Inflammatory macrophage (primary cell): ENCODE measurements at places on chromosomes 16 and 17.

DNA sequence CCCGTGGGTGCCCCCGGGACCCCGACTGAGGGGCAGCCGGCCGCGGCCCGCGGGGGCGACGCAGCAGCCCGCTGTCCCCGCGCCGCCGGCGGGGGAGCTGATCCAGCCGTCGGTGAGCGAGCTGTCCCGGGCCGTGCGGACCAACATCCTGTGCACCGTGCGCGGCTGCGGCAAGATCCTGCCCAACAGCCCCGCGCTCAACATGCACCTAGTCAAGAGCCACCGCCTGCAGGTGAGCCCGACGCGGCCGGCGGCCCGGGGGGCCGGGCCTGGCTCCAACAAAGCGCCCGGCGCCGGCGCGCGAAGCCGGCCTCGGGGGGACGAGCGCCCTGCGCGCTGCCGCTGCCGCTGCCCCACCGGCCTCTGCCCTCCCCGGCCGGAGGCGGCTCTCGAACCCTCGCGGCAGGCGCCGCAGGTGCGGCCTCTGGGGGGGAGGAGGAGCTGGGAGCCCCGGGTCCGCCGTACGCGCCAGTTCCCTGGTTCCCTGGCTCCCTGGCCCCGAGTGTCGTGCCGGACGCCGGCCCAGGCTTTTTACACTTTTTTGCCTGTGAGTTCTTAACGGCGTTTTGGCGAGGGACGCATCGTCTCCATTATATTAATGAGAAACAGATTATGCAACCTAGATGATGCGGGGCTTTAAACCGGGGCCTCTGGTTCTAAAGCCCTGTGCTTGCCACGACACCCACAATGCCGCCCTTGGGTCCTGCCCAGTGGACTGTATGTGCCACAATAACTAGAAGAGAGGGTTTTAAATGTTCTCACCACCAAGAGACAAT, 521 bp downstream of the ATMIN start:
- no peak for DNase-seq

GRCh38 chr16:13298666-13299065, 397.3 kb downstream of the SHISA9 start:
- no peak for DNase-seq

GRCh38 chr17:41416479-41416878, 7.9 kb downstream of the KRT37 start:
- no peak for DNase-seq

DNA sequence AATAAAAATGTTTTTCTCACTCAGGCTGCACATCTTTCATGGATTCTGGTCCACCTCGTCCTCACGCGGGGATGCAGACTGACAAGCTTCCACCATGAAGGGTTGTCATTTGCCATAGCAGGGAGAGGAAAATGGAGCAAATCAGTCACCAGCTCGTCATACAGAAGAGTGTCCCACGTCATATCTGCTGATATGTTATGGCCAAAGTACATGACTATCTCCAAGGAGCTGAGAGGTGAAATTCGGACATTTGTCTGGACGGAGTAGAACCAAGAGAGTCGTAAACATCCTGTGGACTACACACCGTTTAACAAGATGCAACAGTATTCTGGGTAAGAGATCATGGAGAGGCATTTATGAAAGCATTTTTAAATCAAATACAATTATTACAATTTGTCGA, 75.3 kb upstream of the MYOCD start:
- no peak for DNase-seq

GRCh38 chr17:41555105-41555887, 16.6 kb downstream of the KRT9 start:
- no peak for DNase-seq

GRCh38 chr16:27313422-27314160, at the start of gene IL4R:
TSS of gene IL4R (plus strand) at chr16:27313974. CDS start at chr16:27340204, 26,230 bp downstream.
- DNase-seq: peak; percentile 86

DNA sequence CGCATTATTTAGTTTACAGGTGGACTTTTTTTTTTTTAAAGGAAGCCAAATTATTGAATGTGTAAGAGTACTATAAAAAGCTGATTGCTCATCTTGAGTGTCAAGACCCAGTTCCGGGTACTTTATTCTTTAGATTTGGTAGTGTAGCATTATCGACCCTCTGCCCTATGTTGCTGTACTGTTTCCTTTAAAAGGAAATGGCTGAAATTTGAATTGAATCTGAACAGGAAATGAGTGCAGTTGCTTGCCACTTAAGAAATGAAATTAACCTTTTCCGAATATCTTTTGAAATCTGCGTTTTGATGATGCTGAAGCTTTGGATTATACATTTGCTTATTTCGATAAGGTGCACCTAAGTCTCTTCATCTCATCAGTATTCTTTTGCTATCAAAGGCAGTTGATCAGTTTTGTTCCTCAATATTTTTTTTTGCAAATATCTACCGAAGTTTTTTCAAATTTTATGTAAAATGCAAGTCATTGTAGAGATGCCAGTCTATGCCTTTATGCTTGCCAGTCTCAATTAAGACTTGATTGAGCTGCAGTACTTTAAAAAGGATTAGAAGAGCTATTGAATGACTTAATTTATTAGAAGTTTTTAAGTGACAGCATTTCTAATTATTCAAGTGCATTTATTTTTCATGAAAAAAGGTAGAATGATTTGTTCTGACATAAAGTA, 1.8 kb downstream of the GGNBP2 start:
- peak; percentile 19 for DNase-seq

DNA sequence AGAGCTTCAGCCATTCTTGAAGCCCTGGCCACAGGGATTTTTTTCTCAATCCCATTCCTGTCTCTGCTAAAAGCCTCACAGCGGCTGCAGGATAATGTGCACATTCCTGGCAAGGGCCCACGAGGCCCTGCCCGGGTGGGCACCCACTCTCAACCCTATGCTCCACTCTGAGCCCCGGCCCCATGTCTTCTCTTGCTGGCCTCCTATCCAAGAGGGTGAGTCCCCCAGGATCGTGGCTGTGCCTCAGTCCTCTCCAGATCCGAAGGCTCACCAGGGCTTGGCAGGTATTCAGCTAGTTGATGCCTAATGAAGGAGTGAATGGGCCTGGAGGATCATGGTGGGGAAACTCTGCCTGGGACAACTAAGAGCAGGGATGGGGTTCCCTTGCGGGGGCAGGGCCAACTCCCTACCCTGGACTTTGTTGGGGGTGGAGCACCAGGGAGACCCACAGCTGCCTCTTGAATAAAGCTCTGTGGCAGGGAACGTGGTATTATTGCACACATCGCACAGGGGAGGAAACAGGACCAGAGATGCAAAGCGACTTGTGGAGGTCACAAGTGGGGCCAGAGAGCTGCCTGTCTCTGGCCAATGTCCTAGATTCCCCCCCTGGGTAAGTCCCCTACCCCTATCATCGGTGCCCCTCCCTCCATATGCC, 5.4 kb downstream of the ARHGAP27 start:
- no peak for DNase-seq

DNA sequence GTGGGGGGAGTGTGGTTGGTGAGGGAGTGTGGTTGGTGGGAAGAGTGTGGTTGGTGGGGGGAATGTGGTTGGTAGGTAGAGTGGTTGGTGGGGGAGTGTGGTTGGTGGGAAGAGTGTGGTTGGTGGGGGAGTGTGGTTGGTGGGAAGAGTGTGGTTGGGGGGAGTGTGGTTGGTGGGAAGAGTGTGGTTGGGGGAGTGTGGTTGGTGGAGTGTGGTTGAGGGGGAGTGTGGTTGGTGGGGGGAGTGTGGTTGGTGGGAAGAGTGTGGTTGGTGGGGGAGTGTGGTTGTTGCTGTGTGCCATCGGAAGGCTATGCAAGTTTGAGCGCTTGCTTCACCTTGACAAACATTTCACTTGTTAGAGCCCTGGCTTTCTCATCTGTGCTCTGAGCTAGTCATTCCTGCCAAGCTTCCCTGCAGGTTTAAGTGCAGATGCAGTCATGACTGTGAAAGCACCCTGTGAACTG, 20.1 kb downstream of the MINK1 start:
- DNase-seq: no peak

- DNase-seq: no peak
Measured at GRCh38 chr16:72751076-72751475, 296.9 kb downstream of the ZFHX3 start.

GRCh38 chr16:83932955-83933673, 19.9 kb upstream of the OSGIN1 start:
- DNase-seq: no peak

GRCh38 chr17:82228842-82229697, at the start of gene SLC16A3:
TSS of gene SLC16A3 (plus strand) at chr17:82229042. CDS start at chr17:82236009, 6,967 bp downstream.
- peak; percentile 71 for DNase-seq

GRCh38 chr16:86682219-86682904, 104.0 kb downstream of the FOXL1 start:
- no peak for DNase-seq

DNA sequence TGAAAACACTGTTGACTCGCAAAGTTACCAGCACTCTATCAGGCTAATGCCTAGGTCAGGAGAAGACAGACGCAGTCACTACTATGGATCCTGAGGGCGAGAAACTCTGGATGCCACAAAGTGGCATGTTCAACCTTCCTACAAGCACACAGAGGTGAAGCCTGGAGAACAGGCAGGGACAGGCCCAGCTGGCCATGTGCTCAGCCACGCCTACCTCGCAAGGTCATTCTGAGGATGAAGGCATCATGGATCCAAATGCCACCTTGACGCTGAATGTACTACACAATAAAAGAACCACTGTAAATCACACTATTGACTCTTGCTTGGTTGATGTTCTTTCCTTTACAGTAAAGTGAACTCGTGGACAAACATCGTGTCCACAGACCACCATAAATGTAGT, 85.8 kb downstream of the ANKRD11 start:
- DNase-seq: no peak

DNA sequence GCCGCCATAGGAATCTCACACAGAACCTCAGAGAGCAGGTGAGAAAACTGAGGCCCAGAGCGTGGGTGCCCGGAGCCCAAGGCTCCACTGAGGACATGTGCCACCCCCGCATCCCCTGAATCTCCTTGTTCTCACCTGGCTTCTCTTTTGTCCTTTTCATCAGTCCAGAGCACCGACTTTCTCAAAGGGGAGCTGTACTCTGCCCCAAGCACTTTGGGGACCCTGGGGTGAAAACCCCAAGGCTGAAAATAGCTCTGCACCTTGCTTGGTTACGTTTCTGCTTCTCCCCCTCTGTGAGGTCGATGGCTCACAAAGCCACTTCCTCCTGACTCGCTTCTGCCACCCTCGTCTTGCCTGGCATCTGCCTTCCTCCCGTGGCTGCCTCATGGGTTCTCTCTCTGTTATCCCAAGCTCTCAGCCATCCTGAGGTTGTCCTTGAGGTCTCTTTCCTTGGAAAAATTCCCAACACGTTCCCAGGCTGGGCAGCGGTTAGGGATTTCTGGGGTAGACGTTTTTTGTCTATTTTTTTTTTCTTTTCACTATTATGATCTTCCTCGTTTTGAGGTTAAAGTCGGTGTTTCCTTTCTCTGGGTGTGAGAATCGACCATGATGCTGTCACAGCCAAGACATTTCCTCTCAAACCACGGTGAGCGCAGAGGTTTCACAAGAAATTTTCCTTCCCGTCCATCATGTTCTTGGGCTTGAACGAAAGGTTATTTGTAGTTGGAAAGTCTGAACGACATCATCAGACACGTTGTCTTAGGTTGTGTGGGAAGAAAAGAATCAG, 37.2 kb downstream of the IRF8 start:
- DNase-seq: peak; percentile 48

DNA sequence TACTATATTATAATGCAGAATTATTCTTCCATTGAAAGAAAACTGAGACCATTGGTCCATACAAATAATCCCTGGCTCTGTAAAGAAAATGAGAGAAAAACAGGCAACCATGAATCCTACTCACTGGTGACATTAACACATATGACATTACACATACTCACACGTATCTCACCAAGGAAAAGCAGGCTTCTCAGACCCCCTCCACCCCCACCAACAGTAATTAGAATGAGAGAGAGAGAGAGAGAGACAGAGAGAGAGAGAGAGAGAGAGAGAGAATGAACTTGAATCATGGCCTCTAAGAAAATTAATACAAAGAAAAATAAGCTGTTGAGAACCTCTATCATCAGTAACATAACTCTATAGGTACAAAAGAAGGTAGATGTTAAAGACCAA, 132.0 kb downstream of the SNX11 start:
- no peak for DNase-seq

- no peak for DNase-seq
Measured at GRCh38 chr17:74123866-74124444, 79.5 kb upstream of the RPL38 start.

DNA sequence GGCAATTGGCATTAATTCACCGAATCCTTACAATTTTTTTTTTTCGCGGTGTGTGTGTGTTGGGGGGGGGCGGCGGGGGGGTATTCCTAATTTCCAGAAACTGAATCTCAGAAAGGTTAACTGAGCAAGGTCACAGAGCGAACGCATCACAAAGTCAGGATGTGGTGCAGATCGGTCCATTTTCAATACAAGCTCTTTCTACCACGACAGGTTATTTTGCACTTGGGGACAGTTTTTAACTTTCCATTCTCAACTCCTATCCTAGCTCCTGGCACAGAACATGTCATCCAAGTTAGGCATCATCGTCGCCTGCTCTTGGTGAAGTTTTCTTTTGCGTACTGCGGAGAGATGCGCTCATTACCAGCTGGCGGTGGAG, 15.4 kb upstream of the ERN1 start:
- DNase-seq: no peak

GRCh38 chr16:78364556-78364880, 265.1 kb downstream of the WWOX start:
- no peak for DNase-seq

GRCh38 chr16:47492036-47492427, 30.9 kb downstream of the PHKB start:
- DNase-seq: no peak

GRCh38 chr17:61075988-61076387, 323.7 kb upstream of the TBX2 start:
- DNase-seq: no peak

- DNase-seq: no peak
Measured at GRCh38 chr16:27879601-27880247, 183.8 kb downstream of the GSG1L start.

DNA sequence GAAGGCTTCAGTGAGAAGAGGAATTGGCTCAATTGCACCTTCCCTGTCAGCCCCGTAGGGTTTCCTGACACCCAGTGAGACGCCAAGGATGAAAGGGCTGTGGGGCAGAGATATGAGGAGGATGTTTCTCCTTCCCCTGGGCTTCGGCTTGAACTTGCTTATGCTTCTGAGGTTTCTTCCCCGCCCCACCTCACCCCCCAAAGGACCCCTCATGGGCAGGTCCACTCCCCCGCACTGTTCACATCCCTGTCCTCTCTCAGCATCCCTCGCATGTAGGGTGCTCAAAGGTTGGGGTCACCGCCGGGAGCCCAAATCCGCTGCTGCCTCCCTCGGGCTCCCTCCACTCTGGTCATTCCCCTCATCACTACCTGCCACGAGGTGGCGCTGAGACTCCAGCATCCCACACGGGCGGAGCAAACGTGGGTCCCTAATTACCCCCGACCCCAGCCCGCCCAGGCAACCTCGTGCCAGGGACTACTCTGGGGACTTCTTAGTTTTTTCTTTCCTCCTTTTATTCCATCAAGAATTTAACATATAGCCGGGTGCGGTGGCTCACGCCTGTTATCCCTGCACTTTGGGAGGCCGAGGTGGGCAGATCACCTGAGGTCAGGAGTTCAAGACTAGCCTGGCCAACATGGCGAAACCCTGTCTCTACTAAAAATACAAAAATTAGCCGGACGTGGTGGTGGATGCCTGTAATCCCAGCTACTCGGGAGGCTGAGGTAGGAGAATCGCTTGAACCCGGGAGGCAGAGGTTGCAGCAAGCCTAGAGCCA, 3.3 kb upstream of the TRARG1 start:
- peak; percentile 41 for DNase-seq

- no peak for DNase-seq
Measured at GRCh38 chr17:74163271-74163821, 40.1 kb upstream of the RPL38 start.
